Omental fat pad (tissue), 4 donors: ENCODE measurements at places on chromosomes 1 and 21.

- DNase-seq, result no peak
Measured at GRCh38 chr21:40706176-40706575, 140.8 kb downstream of the DSCAM start.

- DNase-seq, result no peak
Measured at GRCh38 chr1:46206399-46206798, 3.3 kb downstream of the LURAP1 start.

DNA sequence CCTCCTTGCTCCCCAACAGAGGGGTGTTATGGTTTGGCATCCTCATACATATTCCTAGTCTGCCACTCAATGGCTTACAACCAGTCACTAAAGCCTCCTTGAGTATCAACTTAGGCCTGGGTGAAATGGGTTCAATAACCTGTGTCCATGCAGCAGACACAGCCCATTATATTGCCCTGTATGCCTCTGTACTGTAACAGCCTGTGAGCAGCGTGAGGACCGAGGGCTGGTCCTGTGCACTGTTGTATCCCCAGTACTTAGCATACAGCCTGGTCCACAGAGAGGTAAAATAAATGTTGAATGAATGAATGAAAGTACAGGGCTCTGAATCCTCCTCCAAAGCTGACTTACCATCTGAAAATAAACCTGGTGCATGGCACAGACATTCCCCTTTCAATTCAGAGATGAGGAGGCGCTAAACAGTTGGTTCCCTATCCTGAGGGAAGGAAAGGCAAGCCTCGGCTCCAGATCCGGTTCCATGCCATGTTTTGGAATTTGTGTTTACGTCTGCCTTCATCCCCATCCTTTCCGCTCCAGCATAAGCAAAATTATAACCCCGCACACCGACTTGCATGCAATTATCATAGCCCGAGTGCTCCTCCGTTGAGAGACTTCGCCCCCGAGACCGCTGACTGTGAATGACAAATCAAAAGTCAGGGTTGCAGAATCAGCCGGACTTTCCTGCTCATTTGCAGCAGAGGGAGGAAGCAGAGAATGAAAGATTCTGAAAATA is 45.0 kb upstream of the DNAJC6 start:
- no peak for DNase-seq

GRCh38 chr1:44659566-44659965 is 14.7 kb downstream of the TMEM53 start:
- DNase-seq, result no peak

- DNase-seq, result no peak
Measured at GRCh38 chr1:230868736-230869385, 540 bp upstream of the C1orf198 start.

DNA sequence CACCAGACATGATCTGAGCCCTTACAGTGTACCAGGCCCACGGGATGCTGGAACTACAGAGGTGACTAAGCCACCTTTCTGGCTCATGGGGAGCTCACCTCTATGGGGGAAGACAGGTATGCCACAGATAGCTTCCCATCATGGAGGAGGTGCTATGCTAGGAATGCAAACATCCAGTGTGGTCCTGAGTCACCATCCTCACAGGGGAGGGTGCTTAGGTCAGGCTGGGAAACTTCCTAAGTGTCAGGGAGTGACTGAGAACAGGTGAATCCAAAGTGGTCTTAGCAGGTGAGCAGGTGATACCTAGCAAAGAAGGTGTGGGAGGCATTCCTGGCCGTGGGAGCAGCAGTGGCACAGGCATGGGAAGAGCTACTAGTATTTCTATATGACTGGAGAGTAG is 8.6 kb upstream of the RASSF5 start:
- no peak for DNase-seq

DNA sequence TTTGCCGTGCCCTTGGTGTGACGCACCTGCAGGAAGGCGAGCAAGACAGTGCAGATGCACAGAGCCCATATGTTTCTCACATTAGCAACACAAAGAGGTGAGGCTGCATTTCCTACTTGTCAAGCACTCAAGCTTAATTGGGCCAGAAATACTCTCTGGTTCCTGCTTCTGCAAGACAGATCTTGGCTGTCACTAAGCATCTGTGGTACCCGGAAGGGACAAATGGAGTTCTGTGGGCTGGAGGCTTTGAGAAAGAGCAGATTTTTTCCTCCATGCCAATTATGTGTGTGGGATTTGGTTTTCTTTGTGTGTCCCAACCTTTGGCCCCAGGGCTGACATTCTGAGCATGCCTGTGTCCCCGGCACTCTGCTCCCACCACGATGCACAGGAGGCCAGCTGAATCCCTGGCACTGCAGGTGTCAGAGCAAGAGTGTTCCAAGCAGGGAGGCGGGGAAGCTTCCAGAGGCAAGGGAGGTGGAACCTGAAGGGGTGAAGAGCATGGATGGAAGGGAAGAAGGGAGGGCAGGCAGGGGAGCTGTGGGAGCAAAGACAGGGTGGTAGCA is 52.0 kb upstream of the STUM start:
- DNase-seq, result no peak

GRCh38 chr1:101540161-101540560 is 303.3 kb downstream of the S1PR1 start:
- no peak for DNase-seq

GRCh38 chr1:152013664-152014237 is 20.1 kb upstream of the S100A10 start:
- no peak for DNase-seq

- no peak for DNase-seq
Measured at GRCh38 chr1:2544093-2544874, 11.9 kb upstream of the TNFRSF14 start.

DNA sequence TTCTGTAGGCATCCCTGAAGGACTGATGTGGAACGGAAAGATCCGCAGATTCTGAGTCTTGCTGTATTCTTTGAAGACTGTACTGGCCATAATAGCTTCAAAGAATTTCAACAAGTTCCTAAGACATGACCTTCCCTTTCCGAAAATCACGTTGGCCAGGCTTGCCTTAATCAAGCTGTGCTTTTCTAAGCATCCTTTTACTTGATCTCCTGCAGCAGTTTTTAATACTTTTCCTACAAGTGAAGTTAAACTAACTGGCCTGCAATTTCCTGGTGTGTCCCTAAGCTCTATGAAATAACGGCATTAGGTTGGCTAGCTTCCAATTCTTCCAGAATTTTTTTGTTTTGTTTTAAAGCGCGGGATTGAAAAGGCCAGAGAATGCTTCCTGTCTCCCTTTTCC is 40.3 kb downstream of the SPAG17 start:
- no peak for DNase-seq

- DNase-seq, result no peak
Measured at GRCh38 chr1:217747156-217747769, 116.1 kb downstream of the SPATA17 start.

DNA sequence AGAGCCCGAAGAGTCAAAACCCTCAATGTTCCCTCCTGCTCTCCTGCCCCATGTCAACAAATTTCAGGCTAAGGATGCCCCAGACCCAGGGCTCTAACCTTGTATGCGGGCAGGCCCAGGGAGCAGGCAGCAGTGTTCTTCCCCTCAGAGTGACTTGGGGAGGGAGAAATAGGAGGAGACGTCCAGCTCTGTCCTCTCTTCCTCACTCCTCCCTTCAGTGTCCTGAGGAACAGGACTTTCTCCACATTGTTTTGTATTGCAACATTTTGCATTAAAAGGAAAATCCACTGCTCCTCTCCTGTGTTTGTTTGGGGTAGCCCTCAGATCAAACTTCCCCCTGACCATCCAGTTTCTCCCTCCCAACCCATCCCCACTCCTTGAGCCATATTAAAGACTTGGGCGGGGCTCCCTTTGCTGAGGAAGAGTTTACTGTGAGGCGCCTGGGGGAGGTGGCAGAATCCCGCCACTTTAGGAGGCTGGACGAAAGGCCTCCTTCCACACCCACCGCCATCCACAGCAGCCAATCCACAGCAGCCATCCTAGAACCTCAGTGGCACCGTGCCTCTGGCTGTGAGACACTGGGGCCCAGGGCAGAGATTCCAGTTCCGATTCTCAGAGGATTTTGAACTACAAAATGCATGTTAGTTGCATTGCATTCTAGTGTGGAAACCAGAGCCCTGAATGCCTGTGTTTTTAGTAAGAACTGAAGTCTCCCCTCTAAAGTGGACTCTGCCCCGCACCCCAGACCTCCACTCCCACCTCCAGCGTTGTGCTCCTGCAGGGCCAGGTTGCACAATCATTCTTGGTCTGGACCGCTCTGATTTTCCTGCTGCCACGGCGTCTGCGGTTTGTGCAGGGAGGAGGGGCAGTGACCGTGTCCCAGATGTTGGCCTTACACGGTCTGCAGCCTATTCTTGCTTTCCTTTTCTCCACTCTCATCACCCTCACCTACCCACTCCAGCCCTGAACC is 3.0 kb downstream of the OLFML3 start:
- DNase-seq, result no peak

DNA sequence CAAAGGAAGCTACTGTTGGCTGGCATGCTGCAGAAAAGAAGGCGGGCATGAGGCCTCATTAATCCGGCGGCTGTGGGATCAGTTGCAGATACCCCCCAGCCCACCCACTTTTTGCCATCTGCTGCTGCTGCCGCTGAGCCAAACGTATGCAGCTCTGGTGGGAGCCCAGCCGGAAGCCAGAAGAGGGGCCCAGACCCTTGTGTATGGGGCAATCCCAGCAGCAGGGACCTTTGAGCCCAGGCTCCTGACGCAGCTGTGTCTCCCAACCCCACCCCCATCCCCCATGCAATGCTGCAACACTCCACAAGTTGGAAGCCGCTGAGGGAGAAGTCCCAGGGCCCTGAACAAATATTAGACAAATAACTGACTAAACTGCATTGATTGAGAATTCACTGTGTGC is 106.0 kb downstream of the ELAVL4 start:
- DNase-seq, result no peak

GRCh38 chr1:201032408-201032807 is 8.9 kb upstream of the KIF21B start:
- DNase-seq, result no peak

DNA sequence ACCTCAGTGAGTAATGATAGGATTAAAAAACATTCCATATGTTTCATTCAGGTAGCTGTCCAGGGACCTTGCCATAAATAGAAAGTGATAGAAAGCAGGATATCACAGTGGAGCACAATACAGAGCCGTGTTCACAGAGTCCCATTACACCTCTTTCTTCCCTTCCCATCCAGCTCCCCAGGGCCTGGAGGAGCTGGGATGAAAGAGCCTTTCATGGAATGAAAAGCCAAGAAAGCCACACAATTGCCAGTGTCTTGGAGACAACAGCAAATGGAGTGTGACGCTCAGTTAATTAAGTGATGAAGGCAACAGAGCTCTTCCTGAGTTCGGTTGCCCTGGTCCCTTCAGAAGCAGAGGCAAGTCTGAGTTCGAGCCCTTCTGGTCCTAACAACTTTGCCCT is 387.3 kb upstream of the PLXNA2 start:
- no peak for DNase-seq

DNA sequence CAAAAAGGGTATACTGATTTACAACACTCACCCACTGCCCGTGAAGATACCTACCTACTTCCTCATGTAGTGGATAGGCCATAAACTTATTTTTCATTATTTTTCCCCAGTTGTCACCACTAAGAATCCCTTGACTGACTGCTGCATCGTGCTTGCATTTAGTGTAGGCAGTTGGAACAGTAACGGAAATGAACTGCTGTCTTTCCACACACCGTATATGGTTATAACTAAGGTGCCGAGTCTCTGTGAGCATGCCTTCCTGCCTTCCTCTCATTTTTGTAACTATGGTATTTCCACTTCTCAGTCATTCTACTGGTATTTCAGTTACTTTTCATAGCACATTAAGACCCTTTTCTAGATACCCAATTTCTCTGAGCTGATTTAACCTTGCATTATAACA is 36.4 kb downstream of the SLC35F3 start:
- DNase-seq, result no peak

DNA sequence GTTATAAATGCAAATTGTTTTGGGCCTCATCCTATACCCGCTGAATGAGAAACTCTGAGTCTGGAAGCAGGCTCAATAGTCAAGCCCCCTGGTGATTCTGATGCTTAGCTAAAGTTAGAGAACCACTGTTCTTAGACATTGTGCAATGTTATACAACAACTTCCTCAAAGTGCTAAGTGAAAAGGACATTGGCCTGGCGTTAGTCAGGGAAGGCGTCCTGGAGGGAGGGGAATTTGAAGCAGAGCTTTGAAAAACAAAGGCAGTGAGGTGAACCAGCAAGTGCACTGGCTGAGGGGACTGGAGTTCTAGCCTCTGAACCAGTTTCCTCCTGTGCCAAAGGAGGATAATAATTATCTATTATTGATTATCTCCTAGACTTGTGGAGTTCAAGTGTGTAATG is 5.1 kb downstream of the CD1D start:
- DNase-seq, result no peak

GRCh38 chr1:228464487-228464983 is 22.6 kb upstream of the RNF187 start:
- no peak for DNase-seq

GRCh38 chr21:41627428-41627827 is 119.5 kb upstream of the TMPRSS2 start:
- DNase-seq, result no peak

GRCh38 chr1:179241530-179242097 is 12.1 kb upstream of the ABL2 start:
- DNase-seq, result no peak

- no peak for DNase-seq
Measured at GRCh38 chr21:45074048-45074817, at the start of gene ADARB1. Gene ADARB1, plus strand, starts transcription at chr21:45074580. Its CDS starts 97,077 bp downstream, at chr21:45171657.

DNA sequence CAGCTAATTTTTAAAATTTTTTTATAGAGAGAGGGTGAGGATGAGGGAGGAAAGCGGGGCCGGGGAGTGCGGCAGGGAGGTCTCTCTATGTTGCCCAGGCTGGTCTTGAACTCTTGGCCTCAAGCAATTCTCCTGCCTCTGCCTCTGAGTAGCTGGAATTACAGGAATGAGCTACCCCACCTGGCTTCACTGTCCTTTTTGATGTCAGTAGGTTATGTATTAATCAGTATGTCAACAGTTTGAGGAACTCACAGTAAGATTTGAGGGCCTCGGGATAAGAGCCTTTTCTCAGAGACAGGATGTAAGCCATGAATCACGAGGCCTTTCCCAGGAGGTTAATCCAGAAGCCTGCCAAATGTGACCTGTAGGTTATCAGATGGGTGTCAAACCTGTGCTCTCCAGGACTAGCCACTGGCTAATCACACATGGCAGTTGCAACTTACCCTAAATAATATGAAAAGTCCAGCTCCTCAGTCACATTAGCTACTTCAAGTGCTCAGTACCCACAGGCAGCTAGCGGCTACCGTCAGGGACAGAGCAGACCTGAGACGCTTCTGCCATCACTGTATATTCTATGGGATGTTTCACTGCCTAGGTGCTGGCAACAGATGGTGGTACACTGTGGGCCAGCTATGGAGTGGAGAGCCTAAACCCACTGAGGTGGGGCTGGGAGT is 33.1 kb downstream of the TRIM67 start:
- DNase-seq, result no peak

DNA sequence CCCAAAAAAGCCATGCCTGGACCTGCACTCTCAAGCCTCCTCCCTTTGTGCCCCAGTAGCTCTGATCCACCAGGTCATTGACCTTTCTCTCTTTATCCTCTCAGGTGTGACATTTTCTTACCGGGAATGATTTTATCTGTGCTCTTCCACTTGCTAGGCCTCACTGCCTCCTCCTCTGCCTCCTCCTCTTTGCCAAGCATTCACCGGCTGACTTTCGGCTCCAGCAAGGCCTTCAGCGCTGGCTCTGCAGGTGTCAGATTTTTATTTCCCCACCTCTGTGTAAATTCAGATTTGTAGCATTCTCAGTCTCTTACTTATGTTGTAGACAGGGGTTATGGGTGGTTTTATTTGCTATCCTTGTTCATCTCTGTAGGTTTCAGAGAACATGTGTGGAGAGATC is 91.5 kb downstream of the ST6GALNAC5 start:
- DNase-seq, result no peak

- no peak for DNase-seq
Measured at GRCh38 chr1:242788771-242789170, 264.3 kb upstream of the PLD5 start.
